ENCODE measurements at places on chromosomes 5 and 9.

DNA sequence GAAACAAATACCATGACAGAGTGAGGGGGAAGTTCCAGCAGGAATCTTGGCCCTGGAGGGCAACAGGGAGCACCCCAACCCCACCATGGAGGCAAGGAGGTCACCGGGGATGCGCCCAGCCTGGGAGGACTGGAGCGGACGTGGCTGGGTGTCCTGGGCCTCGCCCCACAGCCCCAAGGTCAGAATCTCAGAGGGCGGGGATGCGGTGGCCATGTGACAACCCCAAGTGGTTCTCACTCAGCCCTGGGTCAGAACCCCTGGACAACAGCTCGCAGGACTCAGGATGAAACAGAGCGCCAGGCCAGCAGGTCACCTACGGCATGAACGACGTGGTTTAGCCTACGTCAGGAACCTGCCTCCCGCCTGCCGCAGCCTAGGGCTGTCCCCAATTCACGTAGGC, 64.0 kb upstream of the ZNF354A start:
- no peak for DNase-seq

- peak; percentile 1 for DNase-seq
Measured at GRCh38 chr5:115575167-115576070, 26.9 kb downstream of the TICAM2 start.

DNA sequence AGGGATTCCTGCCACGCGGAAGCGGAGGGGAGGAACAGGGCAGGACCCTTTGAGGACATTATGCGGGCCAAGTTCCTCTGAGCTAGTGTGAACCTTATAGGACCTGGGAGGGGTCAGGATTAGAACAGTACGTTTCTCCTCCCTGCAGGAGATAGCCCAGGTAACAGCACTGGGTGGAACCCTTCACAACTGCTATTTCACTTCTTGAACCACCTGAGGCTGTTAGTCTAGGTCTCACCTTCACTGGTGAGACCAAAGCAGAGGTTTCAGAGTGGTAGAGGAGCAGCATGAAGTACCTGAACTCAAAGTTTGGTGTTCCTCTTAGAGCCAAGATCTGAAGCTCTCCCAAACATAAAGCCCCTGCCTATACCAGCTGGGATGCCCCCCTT, 832 bp downstream of the EIF4EBP3 start:
- DNase-seq, result peak; percentile 21

DNA sequence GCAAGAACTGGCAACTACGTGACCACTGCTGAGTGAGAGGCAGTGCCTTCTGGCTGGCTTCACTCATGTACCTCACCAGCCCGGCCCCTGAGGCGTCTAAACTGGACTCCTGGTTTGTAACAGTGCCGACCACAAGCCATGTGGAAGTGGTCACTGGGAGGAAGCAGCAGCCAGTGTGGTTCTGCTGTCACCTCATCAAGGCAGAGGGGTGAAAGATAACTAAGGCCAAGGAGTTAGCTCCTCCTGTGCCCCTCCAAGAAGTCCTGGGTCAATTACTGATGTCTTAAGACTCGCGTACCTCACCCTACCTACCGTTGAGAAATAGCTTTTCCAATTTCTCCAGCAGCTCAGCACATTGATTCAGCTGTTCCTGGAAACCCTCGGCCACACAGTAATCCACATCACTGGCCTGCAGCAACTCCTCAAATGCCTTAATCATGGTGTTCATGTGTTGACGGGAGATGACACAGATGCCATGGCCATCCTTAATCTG, 142.9 kb downstream of the CDK5RAP2 start:
- no peak for DNase-seq

DNA sequence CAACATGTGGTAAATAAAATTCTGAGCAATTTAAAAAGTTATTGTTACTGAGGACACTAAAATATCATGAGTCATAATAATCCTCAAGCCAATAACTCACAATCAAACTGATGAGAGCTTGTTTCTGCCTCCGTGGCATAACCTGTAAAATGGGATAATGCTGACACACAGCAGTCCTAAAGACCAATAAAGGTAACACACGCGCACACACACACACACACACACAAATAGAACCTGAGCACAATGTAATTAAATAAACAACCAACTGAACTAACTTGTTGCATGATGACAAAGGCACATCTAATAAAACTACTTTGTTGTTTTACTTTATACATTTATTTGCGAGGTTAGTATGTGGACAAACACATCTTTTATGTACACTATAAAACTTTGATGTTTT, 358.2 kb downstream of the BNC2 start:
- no peak for DNase-seq

DNA sequence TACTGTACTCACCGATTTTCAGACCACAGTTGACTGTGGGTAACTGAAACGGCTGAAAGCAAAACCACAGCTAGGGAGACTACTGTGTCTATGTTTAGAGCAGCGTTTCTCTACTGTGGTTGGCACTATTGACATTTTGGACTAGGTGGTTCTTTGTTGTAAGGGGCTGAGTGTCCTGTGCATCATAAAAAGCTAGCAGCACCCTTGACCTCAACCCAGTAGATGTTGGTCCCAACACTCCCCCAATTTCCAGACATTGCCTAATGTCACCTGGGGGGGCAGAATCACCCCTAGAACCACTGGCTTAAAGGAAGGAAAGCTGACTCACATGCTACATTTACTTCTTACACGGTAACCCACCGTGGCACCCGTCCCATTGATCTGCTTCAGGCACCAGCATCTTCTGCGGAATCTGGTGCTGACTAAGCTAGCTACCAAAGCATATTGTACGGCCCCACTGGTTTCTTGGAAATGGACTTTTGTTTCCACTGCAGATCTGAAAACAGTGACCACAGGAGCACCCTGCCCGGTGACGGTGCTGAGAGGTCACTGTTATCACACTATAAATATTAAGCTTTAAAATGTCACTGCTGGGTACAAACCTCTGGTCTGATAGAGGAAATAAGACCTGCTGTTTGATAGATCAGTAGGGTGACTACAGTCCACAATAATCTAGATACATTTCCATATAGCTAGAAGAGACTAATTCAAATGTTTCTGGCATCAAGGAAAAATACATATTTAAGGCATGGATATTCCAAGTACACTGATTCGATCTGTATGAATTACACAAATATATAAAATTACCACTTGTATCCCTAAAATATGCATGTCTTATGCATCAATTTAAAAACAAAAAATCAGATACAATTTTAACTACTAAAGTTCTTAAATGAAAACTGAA, 151.4 kb downstream of the HSD17B3 start:
- DNase-seq, result no peak

DNA sequence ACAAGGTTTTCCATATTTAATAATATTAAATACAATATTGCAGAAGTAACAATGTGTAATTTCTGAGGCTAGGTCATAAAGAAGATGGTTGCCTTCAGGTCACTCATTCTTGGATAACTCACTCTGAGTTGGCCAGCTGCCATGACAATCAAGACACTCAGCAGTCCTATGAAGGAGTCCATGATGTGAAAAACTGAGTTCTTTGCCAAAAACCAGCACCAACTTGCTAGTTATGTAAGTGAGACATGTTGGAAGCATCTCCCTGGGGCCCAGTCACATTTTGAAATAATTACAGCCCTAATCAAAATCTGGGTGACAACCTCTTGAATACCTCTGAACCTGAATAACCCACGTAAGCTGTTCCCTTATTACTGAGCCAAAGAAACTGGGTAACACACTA, 453.2 kb downstream of the CDH18 start:
- peak; percentile 2 for DNase-seq

- no peak for DNase-seq
Measured at GRCh38 chr9:107158321-107158720, 124.8 kb upstream of the RAD23B start.

GRCh38 chr9:105204416-105204815, 40.0 kb upstream of the SLC44A1 start:
- no peak for DNase-seq

GRCh38 chr9:129923589-129923988, 88.3 kb downstream of the USP20 start:
- no peak for DNase-seq

- DNase-seq, result no peak
Measured at GRCh38 chr5:134584662-134585061, 48.0 kb downstream of the SAR1B start.

DNA sequence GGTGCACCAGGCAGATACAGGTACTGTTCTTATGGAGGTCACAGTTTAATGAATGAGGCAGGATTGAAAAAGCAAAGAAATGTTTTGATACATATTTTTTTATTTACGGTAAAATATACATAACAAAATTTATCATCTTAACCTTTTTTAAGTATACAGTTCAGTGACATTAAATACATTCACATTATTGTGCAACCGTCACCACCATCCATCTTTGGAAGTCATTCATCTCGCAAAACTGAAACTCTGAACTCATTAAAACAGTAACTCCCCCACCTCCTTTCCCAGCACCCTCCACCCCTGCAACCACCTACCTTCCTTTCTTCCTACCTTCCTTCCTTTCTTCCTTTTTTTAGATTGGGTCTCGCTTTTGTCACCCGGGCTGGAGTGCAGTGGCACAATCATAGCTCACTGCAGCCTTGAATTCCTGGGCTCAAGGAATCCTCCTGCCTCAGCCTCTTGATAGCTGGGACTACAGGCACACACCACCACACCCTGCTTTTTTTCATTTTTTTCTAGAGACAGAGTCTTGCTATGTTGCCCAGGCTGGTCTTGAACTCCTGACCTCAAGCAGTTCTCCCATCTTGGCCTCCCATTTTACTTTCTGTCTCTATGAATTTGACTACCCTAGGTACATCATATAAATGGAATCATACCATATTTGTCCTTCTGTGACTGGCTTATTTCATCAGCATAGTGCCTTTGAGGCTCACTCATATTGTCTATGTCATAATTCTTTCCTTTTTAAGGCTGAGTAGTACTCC, 22.5 kb upstream of the PSD2 start:
- no peak for DNase-seq

DNA sequence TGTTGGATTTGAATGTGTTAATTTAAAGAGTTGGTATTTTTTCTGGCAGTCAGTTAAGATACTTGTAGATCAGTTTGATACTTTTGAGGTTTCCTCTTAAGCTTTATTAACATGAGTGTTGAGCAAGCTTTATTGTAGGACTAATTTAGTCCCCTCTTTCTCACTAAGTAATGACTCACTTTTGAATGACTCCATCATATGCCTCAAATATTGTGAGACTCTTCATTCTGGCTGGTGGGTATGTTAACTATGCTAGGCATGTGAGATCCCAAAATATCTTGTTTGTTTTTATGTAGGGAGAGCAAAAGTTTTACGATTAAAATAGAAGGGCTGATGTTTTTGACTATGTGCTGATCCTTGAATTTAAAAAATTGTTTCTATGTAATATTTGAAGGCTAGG, 355.7 kb downstream of the IZUMO3 start:
- DNase-seq, result no peak

GRCh38 chr5:7869474-7870136, 657 bp downstream of the MTRR start:
- no peak for DNase-seq

- no peak for DNase-seq
Measured at GRCh38 chr9:94650949-94651348, 11.6 kb upstream of the FBP1 start.

DNA sequence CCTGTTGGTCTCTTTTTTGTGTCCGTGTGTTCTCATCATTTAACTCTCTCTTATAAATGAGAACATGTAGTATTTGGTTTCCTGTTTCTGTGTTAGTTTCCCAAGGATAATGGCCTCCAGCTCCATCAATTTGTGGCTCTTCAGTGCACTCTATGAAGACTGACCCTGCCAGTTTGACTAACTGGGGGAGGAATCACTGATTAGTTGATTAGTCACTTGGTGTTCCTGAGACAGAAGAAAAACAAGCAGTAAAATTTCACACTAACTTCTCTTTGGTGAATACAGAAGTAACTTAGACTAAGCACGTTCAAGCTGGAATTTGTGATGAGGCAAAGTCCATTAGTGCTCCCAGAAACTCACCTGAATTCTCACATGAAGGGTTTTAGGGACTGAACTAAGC, 495.8 kb upstream of the RORB start:
- DNase-seq, result no peak

DNA sequence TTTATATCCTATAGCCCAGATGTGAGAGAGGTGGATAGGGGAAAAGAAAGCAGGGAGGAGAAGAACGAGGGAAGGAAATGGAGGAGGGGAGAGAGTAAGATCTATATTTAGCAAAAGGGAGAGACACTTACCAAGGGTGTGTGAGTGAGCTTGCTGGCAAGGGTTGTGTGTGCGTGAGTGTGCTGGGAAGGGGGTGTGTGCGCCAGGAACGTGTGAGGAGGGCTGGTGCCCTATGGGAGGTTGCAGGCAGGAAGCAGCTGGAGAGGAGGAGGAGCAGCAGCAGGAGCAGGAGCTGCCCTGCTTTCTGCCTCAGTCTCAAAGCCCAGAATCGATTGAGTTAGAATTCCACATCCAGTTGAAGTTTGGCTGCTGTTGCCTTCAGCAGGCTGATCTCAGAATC, 148.3 kb upstream of the RUSC2 start:
- DNase-seq, result peak; percentile 4

GRCh38 chr5:139268364-139269202, 25.0 kb upstream of the MATR3 start:
- no peak for DNase-seq

- no peak for DNase-seq
Measured at GRCh38 chr9:16294133-16294770, 576.2 kb downstream of the BNC2 start.

DNA sequence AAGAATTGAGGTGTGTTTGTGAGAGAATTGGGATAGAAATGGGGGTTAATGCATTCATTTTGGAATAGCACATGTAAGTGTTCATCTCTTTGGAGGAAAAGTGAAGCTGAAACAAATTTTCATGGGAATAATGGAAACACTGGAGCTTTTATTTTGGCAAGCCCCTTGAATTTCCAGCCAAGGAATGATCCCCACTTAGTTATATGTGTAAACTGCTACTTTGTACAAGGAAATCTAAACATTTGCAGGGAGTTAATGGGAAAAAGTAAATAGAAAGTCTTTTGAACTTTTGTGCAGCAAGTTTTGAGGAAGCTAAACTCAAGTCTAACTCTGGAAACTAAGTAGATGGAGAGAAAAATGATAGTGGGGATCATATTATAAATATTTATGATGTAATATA, 44.1 kb downstream of the CAMK4 start:
- no peak for DNase-seq

DNA sequence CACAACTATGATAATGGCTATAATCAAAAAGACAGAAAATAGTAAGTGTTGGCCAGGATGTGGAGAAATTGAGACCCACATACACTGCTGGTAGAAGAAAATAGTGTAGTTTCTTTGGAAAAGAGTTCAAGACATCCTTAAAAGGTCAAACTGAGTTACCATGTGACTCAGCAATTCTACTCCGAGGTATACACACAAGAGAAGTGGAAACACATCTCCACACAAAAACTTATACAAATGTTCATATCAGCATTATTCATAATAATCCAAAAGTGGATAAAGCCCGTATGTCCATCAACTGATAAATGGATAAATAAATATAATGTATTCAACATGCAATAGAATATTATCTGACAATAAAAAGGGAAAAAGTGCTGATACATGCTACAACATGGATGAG, 532.2 kb downstream of the NR2F1-AS1 start:
- DNase-seq, result no peak

DNA sequence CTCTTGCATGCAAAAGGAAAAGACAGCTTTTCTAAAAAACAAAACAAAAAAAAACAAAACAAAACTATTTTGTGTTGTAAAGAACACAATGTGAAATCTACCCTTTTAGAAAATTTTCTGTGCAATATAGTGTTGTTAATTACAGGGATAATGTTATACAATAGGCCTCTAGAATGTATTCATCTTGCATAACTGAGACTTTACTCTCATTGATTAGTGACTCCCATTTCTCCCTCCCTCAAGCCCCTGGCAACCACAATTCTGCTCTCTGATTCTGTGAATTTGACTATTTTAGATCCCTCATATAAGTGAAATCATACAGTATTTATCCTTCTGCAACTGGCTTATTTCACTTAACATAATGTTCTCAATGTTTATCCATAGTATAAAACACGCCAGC, 234.1 kb downstream of the TMEM161B start:
- no peak for DNase-seq
